ENCODE measurements at places on chromosomes 6 and 20.

DNA sequence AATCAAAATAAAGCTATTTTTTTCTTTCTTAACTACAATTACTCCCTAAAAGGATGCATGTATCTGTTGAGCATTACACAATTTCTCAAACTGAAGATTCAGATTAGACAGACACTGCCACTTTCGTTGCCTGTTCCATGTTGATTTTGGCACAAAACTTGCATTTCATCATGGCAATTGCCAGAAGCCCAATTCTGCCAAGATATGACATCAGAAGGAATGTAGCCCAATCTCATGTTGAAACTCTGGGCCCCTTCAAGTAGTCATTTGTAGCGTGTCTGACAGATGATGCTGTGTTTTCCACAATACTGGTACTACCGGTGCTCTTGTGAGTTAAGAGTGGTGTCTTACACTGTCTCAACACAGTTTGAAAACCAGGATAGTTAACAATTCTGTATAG is 705.4 kb downstream of the PTPRT start:
- DNase-seq, result no peak

GRCh38 chr6:130946076-130946475 is 117.0 kb downstream of the EPB41L2 start:
- no peak for DNase-seq

DNA sequence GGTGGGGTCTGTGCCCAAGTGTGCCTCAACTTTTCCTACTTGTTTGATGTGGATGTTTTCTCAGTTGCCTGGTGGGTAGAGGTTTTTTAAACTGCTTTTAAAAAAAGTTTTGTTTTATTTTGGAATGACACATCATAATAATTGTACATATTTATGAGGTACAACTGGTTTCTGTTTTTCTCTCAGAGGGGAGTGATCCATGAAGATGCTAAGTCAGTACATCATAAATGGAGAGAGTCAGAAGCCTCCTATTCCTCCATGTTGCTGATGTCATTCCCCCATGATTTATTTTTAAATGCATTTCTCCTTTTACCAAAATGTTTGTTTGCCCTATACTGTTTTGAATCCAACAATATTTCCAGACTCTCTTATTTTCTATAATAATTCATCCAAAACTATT is 77.3 kb upstream of the CLVS2 start:
- DNase-seq, result no peak

GRCh38 chr6:33717934-33718455 is 6.5 kb upstream of the UQCC2 start:
- no peak for DNase-seq

DNA sequence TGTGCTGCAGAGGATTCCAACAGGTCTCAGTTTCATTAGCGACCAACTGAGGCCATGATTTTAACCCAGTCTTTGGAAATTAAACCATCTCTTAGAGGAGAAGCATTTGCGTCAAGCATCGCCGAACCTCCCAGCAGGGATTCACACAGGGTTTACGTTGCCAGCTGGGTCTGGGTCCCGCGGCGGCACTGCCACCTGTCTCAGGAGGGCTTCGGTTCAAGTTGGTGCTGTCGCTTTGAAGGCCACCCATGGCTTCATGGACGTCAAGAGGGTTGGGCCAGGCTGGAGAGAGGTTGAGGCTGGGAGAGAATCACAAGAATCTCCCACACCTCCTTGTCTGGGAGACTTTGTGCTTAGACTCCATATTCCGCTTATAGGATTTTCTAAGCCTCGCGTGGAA is 43.0 kb upstream of the FRMD1 start:
- no peak for DNase-seq

DNA sequence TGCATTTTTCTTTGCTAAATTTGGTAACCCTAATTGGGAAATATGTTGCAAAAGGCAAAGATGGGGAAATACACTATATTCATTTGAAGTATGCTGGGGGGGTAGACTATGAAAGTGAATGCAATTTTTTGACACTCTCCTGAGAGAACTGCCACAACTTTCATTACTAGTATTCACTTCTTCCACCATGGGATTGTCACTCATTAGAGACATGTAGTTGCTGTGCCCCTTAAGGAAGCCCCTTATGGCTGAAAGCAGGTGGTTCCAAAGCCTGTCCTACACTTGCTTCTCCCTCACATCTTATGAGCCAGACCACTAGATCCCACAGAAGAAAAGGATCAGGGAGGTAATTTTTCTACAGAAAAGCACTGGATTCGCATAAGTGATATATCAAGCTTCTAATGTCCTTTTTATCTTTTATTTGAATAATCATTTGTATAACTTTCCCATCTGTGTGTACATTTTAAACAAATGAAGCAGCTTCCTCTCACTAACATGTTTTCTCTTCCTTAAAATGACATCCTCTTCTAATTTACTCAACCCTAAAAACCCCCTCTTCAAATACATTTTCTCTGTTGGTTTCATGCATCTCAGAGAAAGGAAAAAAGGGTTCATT is 83.8 kb downstream of the GCLC start:
- no peak for DNase-seq

GRCh38 chr6:90885611-90886056 is 298.8 kb upstream of the MAP3K7 start:
- no peak for DNase-seq

GRCh38 chr20:32687180-32687532 is 13.4 kb upstream of the C20orf203 start:
- DNase-seq, result no peak

DNA sequence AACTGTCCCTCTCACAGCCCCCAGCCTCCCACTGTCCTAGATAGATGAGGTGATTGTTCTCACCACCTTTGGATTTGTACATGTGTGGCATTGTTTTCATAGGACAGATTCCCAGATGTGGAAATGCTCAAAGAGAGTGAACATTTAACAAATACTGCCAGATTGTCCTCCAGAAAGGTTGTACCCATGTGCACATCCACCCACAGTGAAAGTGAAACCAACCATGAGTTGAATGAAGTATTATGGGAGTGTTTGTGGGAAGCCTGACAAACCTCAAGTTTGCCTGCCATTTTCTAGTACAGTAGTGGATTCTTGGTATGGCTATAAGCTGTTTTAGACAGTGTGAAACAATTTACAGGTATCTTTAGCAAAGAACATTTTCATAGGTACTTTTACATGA is 42.7 kb downstream of the ANKRD6 start:
- no peak for DNase-seq

DNA sequence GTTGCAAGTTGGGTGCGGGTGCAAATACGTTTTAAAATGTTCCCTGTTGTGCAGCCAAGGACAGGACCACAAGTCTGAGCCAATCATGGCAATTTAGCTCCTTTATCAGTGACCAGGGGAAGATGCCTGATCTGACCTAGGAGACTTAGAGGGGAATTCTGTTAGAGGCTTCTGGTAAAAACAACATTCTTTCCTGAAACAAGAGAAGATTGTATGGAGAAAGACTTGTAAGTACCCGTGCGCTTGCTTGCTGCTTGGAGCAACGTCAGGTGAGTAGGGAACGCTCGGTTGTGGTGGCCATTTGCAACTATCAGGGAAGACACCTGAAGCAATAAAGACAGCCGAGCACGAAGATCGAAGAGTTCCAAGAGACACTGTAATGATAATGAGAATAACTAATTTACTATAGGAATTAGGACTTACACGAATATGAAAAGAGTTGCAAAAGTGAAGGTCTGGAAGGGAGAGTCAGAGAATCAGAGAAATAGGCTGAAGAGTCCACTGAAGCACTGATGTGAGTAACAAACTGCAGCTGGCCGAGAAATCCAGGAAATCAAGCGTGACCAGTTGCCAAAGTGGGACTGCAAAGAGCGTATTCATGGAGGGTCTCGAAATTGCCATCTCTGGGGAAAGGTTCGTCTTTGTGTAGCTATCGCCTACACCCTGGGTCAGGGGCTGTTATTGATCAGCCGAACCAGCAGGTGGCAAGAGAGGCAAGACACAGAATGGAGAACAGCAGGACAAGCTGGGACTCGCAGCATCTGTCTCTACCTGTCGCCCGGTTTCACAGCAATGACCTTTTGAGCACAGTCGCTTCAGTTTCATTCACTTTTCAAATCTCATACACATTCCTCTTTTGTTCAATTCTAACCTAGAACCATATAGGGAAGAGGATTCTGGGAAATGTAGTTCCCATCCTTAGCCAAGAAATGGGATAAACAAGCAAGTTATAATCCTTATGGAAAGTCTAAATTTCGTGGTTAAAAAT is 26.1 kb downstream of the LOC128125822 start:
- peak; percentile 89 for DNase-seq

DNA sequence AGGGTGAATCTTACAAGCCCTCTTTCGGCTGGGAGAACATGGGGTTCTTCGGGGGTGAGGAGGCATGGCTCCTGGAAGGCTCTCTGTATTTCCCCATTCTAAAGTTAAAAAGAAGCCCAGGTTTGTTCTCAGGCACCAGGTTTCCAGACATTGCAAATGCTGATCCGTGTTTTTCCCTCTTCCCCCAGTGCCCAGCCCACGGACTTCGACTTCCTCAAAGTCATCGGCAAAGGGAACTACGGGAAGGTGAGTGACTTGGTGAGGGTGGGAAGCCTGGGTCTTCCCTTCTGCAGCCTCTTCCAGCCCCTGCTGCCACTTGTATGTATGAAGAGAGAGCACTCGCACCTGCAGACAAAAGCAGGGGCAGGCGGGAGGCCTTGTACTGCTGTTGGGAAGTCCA is 8.7 kb downstream of the SGK2 start:
- DNase-seq, result no peak

- DNase-seq, result no peak
These were observed 53.6 kb upstream of the CST7 start for GRCh38 chr20:24895431-24895830.

DNA sequence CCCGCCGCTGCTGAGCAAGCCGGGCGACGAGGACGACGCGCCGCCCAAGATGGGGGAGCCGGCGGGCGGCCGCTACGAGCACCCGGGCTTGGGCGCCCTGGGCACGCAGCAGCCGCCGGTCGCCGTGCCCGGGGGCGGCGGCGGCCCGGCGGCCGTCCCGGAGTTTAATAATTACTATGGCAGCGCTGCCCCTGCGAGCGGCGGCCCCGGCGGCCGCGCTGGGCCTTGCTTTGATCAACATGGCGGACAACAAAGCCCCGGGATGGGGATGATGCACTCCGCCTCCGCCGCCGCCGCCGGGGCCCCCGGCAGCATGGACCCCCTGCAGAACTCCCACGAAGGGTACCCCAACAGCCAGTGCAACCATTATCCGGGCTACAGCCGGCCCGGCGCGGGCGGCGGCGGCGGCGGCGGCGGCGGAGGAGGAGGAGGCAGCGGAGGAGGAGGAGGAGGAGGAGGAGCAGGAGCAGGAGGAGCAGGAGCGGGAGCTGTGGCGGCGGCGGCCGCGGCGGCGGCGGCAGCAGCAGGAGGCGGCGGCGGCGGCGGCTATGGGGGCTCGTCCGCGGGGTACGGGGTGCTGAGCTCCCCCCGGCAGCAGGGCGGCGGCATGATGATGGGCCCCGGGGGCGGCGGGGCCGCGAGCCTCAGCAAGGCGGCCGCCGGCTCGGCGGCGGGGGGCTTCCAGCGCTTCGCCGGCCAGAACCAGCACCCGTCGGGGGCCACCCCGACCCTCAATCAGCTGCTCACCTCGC is 1.5 kb downstream of the ARID1B start:
- peak; percentile 84 for DNase-seq

DNA sequence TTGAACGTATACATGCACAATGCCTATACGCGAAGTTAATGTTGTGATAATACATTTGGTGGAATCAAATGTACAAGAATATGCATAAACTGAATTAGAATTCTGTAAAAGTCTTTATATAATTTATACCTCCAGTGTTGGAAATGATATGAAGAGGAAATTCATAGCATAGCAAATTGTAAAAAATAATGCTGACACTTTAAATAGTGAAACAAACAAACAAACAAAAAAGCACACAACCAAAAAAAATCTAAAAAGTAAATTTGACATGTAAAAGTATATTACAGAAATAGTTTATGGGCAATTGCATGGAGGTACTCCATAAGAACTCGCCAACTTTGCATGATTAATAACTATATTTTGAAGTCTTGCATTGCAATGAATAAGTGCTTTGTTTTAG is 780.9 kb downstream of the TBC1D32 start:
- no peak for DNase-seq

- DNase-seq, result no peak
These were observed 202.3 kb downstream of the GMDS start for GRCh38 chr6:2042956-2043648.

- DNase-seq, result no peak
These were observed 544.6 kb upstream of the BTBD3 start for GRCh38 chr20:11372876-11373790.

- no peak for DNase-seq
These were observed 17.8 kb upstream of the ASF1A start for GRCh38 chr6:118876198-118876597.

- DNase-seq, result no peak
These were observed 105.4 kb upstream of the AKIRIN2 start for GRCh38 chr6:87807475-87807874.

DNA sequence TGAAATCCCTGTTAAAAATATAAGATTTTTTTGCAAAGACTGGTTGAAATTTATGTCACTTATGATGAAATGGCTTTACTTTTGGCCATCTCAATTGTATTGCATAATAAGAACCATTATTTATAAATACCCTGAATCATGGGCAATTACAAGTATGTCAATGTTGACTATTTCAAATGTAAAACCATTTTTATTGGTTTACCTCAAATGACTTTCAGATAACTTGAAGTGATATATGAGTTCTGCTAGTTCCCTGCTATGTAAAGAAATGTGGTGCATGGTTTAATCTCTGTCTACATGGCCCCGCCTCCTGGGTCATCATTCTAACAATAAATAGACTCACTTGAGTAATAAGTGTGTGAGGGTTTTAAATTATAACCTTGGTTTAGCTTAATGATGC is 275.6 kb upstream of the PREP start:
- no peak for DNase-seq

DNA sequence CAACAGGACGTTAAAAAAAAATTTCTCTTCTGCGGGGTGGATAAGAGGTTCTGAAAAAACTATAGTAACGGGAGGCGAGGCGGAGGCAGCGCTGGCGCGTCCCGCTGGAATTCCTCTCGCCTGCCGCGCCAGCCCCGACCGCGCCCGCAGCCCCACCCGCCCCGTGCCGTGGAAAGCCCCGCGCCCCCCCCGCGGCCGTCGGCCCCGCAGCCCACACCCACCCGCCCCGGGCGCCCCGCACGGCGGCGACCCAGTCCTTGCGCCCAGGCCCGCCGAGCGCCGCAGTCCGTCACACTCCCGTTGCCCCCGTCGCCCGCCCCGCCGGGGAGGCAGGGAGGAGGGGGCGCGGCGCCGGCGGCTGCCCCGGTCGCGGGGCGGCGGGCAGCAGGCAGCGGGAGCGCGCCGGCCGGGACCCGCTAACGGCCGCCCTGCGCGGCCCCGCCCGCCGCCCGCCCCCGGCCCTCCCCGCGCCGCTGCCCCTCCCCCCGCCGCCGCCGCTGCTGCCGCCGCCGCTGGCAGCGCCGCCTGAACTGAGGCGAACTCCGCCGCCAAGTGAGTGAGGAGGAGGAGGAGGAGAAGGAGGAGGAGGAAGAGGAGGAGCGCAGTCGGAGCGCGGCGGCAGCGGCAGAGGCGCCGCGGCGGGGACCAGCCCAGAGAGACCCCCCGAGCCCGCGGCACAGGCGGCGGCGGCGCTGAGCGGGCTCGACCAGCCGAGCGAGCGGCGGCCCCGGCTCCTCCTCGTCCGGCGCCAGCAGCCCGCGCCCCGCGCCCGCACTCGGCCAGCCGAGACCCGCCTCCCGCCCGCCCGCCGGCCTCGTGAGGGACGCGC is at the start of gene QKI:
Gene QKI, plus strand, starts transcription at position 602 of the 829 bp plus-strand sequence. CDS start 476 bp downstream, outside the sequence.
- DNase-seq, result peak; percentile 93

GRCh38 chr20:43022568-43022967 is 167.1 kb downstream of the PTPRT start:
- DNase-seq, result no peak
